Cortex of kidney (tissue), 1 donor: ENCODE measurements at places on chromosomes 5 and 9.

DNA sequence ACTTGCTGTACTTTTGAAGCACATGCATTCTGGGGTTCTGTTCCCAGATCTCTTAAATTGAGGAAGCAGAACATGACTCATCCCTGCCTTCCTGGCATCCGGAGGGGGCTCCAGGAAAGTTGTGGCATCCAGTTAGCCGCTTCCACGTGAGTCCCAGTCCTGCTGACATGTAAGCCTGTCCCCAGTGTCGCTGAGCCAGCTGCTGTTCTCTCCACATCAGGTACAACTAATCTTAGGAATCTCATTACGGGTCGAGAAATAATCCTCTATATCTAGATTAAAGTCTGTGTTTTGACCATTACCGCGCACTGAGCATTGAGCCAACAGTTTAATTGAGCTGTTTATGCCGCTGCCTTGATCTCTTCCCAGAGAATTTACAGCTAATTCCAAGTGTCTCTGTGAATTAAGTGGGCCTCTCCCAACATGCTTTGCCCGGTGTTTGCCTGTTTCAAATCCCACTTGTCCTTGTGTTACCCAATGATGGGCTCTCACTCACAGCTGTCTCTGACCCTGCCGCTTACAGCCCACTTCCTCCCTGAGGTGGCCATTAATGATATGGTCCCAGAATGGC, 10.5 kb upstream of the SHB start:
- DNase-seq = no peak

GRCh38 chr5:75192804-75193203, 43.9 kb downstream of the ANKRD31 start:
- DNase-seq = no peak

DNA sequence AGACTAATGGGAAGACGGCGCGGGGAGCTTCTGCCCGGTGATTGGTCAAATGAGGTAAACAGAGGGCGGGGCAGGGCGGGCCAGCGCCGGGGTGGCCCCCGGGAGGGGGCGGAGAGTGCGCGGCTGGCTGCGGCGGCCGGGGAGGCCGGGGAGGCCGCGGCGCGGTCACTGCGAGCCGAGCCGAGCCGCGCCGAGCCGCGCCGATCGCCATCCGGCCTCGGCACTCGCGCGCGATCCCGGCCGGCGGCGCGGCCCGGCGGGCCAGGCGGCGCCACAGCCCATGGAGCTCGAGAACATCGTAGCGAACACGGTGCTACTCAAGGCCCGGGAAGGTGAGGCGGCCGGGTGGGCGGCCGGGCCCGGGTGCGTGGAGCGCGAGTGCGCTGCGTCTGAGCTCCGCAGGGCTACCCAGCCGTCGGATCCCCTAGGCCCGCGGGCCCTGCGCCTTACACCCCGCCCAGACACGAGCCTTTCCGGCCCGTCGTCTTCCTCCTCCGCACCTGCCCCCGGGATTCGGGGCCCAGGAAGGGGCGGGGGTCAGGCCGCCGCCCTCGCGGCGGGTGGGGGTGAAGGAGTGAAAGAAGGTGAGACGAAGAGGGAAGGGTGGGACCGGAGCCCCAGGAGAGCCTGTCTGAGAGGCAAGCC, at the start of gene GRK6:
GRK6 (plus strand) TSS at position 111 of the 645 bp plus-strand sequence; CDS start at position 281, 170 bp downstream.
- DNase-seq = peak; percentile 92

DNA sequence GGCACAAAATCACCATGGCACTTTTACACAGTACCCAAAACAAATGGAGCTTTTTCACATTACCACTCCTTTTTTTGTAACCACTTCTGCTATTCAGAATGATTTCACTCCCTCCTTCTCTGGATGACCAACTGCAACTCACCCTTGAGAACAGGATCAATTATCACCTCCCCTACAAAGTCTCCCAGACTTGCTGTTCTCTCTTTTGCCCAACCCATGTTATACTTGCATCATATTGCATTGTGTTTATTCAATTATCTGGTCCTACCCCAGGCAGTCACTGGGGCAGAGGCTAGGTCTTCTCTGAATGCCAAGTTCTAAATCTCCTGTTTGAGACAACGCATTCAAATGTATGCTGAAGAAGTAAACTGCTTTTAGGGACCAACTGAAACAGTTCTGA, 96.0 kb downstream of the GPR21 start:
- DNase-seq = no peak

DNA sequence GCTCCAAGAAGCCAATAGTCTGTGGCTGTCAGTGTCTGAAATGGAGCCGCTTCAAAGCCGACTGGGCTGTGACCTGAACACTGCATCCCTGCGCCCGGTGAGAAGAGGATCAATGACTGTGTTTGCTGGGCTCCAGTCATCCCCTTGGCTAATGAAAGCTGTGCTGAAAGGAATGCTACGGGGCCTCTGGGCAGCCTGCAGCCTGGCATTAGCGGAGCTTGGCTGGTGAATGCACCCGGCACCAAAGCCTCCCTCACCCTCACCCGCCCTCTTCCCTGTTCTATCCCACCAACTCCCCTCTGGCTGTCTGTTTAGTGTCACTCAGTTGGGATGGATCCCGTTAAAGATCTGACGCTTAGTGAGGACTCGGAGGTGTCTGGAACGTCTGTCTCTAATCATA, 355.3 kb downstream of the BNC2 start:
- DNase-seq = no peak

- DNase-seq = no peak
Measured at GRCh38 chr9:77965445-77966123, 66.0 kb downstream of the GNAQ start.

- DNase-seq = no peak
Measured at GRCh38 chr5:142955628-142956027, 185.5 kb downstream of the ARHGAP26 start.

DNA sequence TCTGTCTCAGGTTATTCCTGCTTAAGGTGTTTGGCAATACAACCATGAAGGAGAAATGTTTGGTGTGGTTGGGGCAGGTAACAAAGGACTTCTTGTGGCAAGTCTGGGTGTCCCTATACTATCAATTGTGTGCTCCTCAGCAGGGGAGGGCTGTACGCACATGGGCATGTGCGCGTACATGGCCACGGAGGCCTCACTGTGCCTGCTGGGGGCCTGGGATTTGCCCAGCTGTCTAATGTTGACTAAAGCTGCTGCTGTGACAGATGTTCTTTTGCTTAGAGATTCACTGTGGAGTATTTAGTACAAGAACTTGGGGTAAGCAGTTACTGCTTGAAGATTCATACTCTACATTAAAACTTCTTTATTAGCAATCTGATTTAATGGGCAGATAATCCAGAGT, 97.5 kb downstream of the HSPA4 start:
- DNase-seq = no peak

- no peak for DNase-seq
Measured at GRCh38 chr9:134205672-134206310, 41.4 kb upstream of the RNU6ATAC start.

DNA sequence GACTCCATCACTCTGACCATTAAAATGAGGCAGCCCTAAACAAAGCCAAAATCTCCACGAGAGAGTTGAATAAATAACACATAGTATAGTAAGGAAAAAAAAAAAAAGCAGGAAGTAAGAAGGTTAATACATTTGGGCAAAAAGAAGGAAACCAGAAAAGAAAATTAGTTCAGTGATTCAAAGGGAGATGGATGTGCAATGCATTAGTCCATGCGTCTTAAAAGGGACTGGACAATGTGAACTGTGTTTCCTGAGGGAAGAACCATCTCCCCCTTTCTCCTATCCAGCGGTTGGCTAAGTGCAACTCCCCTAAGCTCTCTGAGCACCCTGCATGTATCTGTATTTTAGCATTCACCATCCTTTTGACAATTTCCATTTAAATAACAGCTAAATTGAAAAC, 1.4 kb downstream of the ANKRA2 start:
- no peak for DNase-seq

DNA sequence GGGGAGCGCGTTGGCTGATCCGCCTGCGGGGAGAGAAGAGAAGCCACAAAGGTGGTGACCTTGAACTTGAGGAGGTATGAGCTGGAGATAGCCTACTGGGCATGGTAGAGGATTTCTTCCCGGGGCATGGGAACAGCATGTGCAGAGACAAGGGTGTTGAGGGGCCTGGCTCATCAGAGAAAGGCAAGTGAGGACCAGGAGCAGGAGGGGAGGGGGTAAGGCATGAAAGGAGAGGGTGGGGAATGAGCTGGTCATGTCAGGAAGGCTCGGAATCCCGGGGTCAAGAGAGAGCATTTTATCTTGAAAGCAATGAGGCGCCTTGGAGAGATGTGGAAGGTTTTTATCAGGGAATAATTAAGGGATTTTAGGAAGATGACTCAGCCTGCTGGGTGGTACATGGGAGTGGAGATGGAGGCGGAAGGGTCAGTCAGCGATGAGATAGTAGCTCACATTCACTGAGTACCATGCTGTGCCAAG, 121.1 kb downstream of the LHX2 start:
- DNase-seq = no peak

- no peak for DNase-seq
Measured at GRCh38 chr5:178640331-178641045, 13.6 kb upstream of the CLK4 start.

DNA sequence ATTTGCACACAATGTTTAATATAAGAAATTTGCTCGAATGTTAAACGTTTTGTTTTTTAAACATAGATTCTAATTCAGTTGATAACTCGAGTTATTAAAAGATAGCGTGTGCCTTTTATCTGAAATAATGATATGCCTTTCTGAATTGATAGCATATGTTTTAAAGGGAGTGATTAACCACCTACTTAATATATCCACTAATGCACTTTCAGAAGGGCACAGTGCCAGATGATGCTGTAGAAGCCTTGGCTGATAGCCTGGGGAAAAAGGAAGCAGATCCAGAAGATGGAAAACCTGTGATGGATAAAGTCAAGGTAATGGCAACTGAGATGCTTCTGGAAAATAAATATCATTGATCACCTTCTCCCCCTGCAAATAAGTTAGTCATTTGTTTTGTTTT, 53.9 kb downstream of the ERAP1 start:
- DNase-seq = no peak

GRCh38 chr9:4061717-4062116, 238.2 kb downstream of the GLIS3 start:
- no peak for DNase-seq

DNA sequence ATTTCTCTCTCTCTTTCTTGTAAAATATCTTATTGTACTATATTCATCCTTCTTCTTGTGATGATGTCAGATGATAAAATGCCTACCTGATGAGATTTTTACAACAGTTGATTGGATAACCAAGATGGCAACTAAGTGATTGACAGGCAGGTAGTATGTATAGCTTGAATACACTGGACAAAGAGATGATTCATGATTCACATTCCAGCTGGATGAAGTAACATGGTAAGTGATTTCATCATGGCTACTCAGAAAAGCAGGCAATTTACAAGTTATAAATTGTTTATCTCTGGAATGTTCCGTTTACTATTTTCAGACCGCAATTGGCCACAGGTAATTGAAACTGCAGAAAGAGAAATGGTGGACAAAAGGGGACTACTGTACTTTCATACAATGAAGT, 1471.7 kb upstream of the C9orf72 start:
- DNase-seq = no peak

GRCh38 chr9:117218951-117219350, 195.9 kb downstream of the ASTN2 start:
- no peak for DNase-seq

- DNase-seq = no peak
Measured at GRCh38 chr5:944992-945685, 52.5 kb downstream of the TRIP13 start.

DNA sequence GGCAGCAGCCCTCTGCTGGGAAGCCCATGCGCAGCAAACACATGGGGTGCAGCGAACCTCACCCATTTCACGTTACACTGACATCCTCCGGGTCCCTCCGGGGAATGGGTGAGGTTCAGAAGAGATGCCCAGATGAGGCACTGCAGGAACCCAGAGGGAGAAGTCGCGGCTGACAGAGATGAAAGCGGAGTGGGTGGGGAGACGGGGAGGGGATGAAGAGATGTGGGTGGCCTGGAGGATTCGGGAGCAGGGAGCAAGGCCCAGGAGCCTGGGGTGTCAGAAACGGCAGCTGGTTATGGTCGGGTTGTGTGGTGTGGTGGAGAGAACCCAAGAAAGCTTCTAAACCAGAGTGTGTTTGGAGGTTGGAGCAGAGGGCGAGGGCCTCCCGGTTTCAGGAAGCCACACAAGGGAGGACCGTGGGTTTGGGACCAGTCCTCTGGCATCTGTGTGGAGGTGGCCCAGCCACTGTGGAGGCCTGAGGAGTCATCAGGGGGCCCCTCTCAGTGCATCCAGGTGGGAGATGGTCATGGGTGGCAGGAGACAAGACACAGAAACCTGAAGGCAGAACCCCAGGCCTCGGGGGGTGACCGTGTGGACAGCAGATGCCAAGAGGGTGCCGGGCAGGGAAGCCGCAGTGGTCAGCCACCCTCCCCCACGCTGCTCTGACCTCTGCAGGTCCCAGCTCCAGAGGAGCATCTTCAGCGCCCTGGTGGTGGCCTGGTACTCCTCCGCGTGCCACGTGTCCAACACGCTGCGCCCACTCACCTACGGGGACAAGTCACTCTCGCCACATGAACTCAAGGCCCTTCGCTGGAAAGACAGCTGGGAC, 8.6 kb downstream of the UCK1 start:
- no peak for DNase-seq

GRCh38 chr9:129414377-129414992, 206.4 kb downstream of the C9orf50 start:
- DNase-seq = no peak

GRCh38 chr9:75429531-75430475, 341.5 kb downstream of the OSTF1 start:
- DNase-seq = no peak

DNA sequence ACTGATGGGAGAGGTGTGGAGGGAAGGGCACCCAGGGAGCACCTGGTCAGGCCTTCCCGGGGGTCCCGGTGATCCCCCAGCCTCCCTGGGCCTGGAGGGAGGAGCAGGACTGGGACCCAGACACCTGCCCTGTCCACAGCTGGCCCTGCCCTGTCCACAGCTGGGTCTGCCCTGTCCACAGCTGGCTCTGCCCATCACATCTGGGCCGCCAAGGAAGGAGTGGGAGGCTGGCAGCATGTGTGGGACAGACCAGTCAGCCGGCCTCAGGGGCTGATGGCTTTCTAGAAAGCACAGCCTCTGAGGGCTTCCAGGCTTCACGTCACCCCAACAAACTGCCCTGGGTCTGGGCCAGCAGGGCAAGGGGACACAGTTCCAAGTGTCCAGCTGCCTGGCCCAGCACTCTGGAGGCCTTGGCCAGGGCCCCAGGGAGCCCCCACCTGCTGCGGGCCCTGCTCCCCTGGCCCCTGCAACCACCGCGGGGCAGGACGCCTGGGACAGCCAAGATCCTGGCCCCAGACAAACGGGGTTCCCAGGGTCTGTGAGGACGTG, 12.2 kb downstream of the DNLZ start:
- no peak for DNase-seq

GRCh38 chr9:98312365-98312764, 56.9 kb upstream of the TBC1D2 start:
- DNase-seq = no peak

GRCh38 chr9:109302606-109303005, 18.3 kb downstream of the EPB41L4B start:
- no peak for DNase-seq

GRCh38 chr5:125313555-125313954, 567.1 kb upstream of the ZNF608 start:
- DNase-seq = no peak

- no peak for DNase-seq
Measured at GRCh38 chr9:136462664-136463063, 20.2 kb downstream of the SEC16A start.
